ENCODE measurements at places on chromosomes 2 and 18. TPM values are rescaled to one million over a fixed set of nuclear protein-coding genes. Genes with fewer than 3 reads are reported as not detected.

- no peaks in the 10 kb centered on the region for H3K4me1 ChIP-seq
- no peak for DNase-seq
- H3K4me3 ChIP-seq = no peak overlapping the region
- no peak overlapping the region for H3K27ac ChIP-seq
These were observed 46.7 kb downstream of the FANCL start for GRCh38 chr2:58194458-58194857.

- no peaks in the 10 kb centered on the region for H3K36me3 ChIP-seq
- no peak for DNase-seq
- H3K27me3 ChIP-seq = no peaks in the 10 kb centered on the region
- H3K27ac ChIP-seq = no peak overlapping the region
- no peak overlapping the region for H3K4me3 ChIP-seq
- no peaks in the 10 kb centered on the region for H3K4me1 ChIP-seq
These were observed 39.7 kb downstream of the TMEM177 start for GRCh38 chr2:119718501-119719260.

DNA sequence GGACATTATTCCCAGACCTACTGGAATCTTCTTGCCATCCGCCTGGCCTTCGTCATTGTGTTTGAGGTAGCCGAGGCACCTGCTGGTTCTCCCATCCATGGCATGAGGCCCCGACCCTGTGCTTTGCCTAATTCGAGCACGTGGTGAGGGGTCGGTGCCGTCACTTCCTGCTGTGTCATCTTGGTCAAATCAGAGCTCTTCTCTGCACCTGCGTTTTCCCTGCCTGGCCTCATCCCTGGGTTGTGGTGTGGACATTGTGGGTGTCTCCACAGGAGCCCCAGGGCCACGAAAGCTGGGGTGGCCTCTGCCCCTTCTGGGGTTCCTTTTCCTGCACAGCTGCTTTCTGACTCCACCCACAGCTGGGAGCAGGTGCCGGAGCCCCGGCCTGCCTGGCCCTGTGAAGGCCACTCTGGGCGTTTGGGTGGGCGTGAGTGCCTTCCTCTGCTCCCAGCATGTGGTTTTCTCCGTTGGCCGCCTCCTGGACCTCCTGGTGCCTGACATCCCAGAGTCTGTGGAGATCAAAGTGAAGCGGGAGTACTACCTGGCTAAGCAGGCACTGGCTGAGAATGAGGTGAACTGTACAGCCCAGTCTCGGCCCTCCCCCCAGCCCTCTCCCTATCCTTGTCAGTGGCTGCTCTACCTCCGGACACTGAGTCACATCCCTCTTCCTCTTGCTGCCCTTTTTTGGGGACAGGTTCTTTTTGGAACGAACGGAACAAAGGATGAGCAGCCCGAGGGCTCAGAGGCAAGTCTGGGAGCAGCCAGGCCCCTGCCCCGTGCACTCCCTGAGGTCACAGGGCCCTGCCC is 34.9 kb downstream of the ANO7 start:
- H3K27ac ChIP-seq = no peak overlapping the region
- no peak overlapping the region for H3K4me3 ChIP-seq
- no peaks in the 10 kb centered on the region for H3K27me3 ChIP-seq
- peaks cover 20% of the 10 kb centered on the region for H3K36me3 ChIP-seq

- DNase-seq = no peak
- H3K4me1 ChIP-seq = no peaks in the 10 kb centered on the region
- H3K27me3 ChIP-seq = peaks cover 13% of the 10 kb centered on the region
- no peak overlapping the region for H3K4me3 ChIP-seq
These were observed 16.5 kb downstream of the SEPTIN10 start for GRCh38 chr2:109597283-109597682.

DNA sequence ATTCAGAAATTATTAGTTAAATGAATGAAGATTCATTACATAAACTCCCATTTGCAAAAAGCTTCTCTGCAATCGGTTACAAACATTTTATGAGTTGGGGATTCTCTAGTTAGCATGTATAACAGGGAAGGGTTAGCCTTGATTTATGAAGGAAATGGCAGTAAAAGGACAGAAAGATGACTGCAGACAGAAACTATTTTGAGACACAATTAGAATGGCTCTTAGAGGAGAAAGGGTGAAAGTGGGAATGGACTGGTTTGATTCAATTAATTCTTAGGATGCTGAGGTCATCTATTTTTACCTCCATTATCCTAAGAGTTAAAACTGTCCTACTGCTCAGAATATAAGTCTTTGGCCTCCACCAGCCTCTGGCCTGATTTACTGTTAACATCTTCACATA is 250.8 kb upstream of the DLGAP1 start:
- H3K4me3 ChIP-seq = no peak overlapping the region
- H3K27me3 ChIP-seq = no peaks in the 10 kb centered on the region
- H3K27ac ChIP-seq = no peak overlapping the region
- no peak for DNase-seq
- H3K4me1 ChIP-seq = no peaks in the 10 kb centered on the region

GRCh38 chr2:9327873-9328352 is 95.4 kb downstream of the ITGB1BP1 start:
- DNase-seq = no peak
- H3K27me3 ChIP-seq = no peaks in the 10 kb centered on the region
- no peaks in the 10 kb centered on the region for H3K36me3 ChIP-seq
- no peaks in the 10 kb centered on the region for H3K4me1 ChIP-seq

- H3K36me3 ChIP-seq = no peaks in the 10 kb centered on the region
- peaks cover 27% of the 10 kb centered on the region for H3K27me3 ChIP-seq
- no peak for DNase-seq
- no peak overlapping the region for H3K4me3 ChIP-seq
- H3K27ac ChIP-seq = no peak overlapping the region
These were observed 17.2 kb upstream of the UGT1A9 start for GRCh38 chr2:233654501-233654900.

- no peak overlapping the region for H3K27ac ChIP-seq
- no peaks in the 10 kb centered on the region for H3K27me3 ChIP-seq
- H3K4me1 ChIP-seq = no peaks in the 10 kb centered on the region
- no peak overlapping the region for H3K4me3 ChIP-seq
These were observed 239.8 kb downstream of the EN1 start for GRCh38 chr2:118607641-118608040.

GRCh38 chr2:11775384-11775783 is 29.0 kb downstream of the LPIN1 start:
- H3K4me1 ChIP-seq = peaks cover 44% of the 10 kb centered on the region
- H3K27me3 ChIP-seq = no peaks in the 10 kb centered on the region
- H3K4me3 ChIP-seq = peak overlapping the region; percentile 74
- no peak for DNase-seq
- peak overlapping the region; percentile 95 for H3K27ac ChIP-seq

DNA sequence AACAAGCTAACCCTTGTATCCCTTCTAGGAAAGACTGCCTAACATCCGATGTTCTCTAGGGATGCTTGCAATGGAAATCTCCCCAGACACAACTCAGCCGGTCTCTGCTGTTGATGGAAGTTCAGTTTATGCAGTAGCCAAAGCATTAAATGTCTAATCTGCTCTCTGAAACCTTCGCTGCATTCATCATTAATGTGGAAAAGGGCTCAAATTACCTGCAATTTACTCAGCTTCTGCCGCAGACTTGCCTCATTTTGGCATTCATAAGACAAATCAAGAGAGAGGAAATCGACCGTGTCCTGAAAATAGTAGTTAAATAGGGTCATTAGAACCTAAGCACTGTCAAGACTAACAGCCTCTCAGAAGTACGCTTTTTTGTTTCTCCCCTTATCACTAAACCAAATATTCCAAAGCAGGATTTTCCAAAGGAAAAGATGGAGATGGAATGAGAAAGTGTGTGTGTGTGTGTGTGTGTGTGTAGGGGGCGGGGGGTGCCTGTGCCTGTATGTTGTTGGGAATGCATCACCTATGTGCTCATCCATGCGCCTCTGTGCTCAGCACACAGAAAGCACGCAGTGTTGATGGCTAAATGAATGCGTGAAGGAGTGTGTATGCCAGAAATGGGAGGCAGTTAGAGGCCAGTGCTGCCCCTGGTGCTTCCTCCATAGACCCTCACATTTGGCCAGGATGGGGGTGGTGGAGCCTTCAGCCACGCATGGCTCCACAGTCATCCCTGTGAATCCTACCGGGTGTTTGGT is 7.4 kb downstream of the LCT start:
- H3K36me3 ChIP-seq = no peaks in the 10 kb centered on the region
- no peaks in the 10 kb centered on the region for H3K27me3 ChIP-seq
- no peak overlapping the region for H3K27ac ChIP-seq
- no peaks in the 10 kb centered on the region for H3K4me1 ChIP-seq

GRCh38 chr2:84792856-84793522 is 87.9 kb downstream of the TRABD2A start:
- no peak for DNase-seq
- no peak overlapping the region for H3K4me3 ChIP-seq
- peaks cover 7% of the 10 kb centered on the region for H3K36me3 ChIP-seq
- H3K4me1 ChIP-seq = peaks cover 3% of the 10 kb centered on the region

DNA sequence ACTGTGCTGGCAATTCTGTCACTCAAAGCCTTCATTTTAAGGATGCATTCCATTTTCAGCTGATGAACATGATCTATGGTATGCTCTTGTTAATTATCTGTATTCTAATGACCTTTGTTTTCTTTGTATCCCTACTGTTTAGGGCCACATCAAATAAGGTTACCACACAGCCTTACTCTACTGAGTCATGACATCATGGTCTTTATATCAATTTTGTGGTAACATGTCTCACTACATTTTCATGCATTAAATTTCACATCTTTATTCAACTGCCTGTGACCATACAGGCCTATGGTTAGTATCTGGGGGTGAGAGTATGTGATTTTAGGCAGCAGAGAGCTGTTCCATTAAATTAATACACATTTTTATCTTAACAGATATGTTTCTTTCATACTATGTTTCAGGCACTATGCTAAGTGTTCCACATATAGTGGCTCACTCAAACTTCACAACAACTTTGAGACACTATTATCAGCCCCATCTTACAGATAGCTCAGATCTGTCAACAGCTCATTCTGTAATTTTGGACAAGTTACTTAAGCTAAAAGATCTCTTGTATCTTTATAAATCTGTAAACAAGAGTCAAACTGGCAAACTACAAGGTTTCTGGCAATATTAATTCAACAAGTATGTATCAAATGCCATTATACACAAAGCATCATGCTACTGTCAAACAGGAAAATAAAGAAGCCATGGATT is 18.0 kb downstream of the LRPPRC start:
- peaks cover 4% of the 10 kb centered on the region for H3K4me1 ChIP-seq
- H3K4me3 ChIP-seq = no peak overlapping the region
- H3K27me3 ChIP-seq = no peaks in the 10 kb centered on the region
- H3K27ac ChIP-seq = peak overlapping the region; percentile 66
- no peak for DNase-seq

Gene TGFA
- total RNA-seq = 1.5 TPM

Gene PSMD14
- total RNA-seq = 18.6 TPM

Gene VWC2L
- not detected for total RNA-seq

Gene UCN
- 5.9 TPM for total RNA-seq

Gene SATB2
- total RNA-seq = 0.74 TPM

Gene UGT1A10
- not detected for total RNA-seq

Gene MDH1B
- total RNA-seq = 0.60 TPM

Gene RAB6C
- not detected for total RNA-seq

Measured in naive thymus-derived CD8-positive, alpha-beta T cell (primary cell).